Posterior cingulate gyrus (tissue), 11 donors: ENCODE measurements at places on chromosomes 1 and 21.

DNA sequence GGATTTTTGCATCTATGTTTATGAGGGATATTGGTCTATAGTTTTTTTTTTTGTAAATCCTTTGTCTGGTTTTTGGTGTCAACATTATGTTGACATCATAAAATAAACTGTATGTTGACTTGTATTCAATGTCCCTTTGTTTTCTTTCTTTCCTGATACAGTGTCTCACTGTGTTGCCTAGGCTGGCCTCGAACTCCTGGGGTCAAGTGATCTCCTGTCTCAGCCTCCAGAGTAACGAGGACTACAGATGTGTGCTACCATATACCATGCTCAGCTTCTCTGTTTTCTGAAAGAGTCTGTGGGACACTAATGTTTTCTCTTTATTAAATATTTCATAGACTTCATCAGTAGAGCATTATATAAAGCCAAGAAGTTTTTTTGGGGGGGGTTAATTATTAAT, 18.3 kb downstream of the MAN1C1 start:
- DNase-seq, result no peak

DNA sequence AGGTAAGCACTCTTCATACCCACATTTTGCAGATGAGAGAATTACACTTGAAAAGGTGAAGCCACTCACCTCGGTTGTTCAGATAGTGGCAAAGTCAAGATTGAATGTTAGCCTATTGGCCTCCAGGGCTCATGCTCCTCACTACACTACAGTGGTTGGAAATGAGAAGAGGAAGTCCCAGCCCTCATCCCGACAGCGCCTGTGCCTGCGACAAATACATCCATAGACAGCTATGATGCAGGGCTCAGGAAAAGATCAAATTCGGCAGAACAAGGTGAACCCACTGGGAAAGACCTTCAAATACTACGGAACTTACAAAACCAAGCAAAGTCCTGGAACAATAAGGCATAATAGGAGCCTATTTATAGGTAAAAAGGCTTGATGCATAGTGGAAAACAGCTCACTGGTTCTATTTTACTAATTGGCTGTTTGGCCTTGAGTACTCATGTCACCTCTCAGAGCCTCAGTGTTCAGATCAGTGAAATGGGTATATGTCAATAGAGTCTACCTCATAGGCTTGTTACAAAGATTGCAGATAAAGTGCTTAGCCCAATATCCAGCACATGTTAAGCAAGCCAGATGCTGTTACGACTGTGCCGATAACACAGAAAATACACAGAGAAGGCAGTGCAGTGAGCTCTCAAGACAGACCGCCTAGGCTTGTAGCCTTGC, 3.5 kb downstream of the SPOCD1 start:
- no peak for DNase-seq

- peak; percentile 59 for DNase-seq
Observed at GRCh38 chr1:60620087-60620486, 462.3 kb upstream of the NFIA start.

- DNase-seq, result no peak
Observed at GRCh38 chr21:31338908-31339368, 5.1 kb downstream of the TIAM1 start.

DNA sequence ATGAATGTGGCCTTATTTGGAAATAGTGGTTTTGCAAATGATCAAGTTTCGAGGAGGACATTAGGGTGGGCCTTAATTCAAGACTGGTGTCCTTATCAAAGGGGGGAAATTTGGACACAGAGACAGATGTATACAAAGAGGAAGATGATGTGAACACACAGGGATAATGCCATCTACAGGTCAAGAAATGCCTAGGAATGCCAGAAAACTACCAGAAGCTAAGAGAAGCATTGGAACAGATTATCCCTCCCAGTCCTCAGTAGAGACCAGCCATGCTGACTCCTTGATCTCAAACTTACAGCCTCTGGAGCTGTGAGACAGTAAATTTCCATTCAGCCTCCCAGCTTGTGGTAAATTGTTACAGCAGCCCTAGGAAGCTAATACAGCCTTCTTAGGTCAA, 151.4 kb downstream of the PTGER3 start:
- DNase-seq, result no peak
